ENCODE measurements at places on chromosomes 3 and 15.

DNA sequence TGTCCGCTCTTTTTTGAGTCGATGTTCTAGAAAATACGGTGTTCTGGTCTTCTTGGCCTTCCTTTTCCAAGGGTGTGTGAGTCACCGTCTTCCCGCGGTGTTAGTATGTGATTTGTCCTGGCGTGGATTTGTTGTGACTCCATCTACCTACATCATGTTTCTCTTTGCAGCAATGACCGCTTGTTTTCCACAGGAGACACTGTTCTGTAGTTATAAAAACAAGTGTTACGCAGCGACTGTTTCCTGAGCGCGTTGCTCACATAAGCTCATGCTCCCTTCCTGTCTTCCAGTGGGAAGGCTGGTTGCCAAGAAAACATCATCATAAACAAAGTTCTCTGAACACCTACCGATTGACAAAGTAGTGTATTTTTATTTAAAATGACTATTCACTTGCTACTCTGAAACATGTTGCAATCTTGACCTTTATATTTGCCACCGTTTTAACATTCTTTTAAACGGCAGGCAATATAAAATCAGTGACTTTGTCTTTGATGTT lies 19.0 kb downstream of the USP13 start:
- peak; percentile 69 for DNase-seq

DNA sequence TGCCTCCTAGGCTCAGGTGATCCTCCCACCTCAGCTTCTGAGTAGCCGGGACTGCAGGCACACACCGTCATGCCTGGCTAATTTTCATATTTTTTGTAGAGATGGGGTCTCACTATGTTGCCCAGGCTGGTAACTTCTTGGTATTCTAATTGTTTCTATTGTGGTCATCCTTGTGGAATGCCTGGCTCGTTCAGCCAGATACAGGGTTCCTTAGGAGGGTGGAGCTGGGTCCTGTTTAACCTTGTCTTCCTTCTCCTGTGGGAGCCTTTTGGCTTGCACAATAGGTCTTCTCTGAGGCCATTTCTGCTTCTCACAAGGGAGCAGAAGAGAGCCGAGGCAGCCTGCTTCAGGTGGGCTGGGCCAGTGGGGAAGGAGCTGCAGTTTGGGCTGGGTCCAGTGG lies 15.7 kb downstream of the PLEKHO2 start:
- no peak for DNase-seq

GRCh38 chr15:91252322-91252721 lies 152.3 kb downstream of the SV2B start:
- DNase-seq: no peak

- peak; percentile 53 for DNase-seq
Observed at GRCh38 chr3:45841420-45841756, 531 bp downstream of the LZTFL1 start.

- no peak for DNase-seq
Observed at GRCh38 chr3:120090422-120090821, 3.8 kb downstream of the GSK3B start.

- DNase-seq: no peak
Observed at GRCh38 chr3:20326541-20326940, 140.5 kb upstream of the SGO1 start.

- no peak for DNase-seq
Observed at GRCh38 chr3:112651071-112651470, 10.1 kb upstream of the CCDC80 start.

DNA sequence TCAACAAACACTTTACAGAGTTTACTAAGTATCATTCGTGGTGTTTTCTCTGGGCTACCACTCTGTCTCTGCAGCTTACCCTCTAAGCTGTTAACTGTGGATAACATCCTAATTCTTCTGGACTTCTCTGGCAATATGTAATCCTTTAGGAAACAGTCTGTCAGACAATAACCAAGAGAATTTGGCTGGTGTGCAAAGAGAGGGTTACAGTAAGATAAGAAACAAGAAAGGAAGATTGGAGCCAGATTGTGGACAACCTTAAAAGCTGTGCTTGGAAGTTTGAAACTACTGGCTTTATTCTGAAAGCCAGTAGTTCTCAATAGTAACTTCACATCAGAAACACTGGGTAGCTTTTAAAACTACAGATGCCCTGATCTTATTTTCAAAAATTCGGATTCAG lies 778 bp downstream of the ARL6 start:
- peak; percentile 1 for DNase-seq

- DNase-seq: no peak
Observed at GRCh38 chr3:160009525-160009924, 20.9 kb downstream of the IL12A start.

DNA sequence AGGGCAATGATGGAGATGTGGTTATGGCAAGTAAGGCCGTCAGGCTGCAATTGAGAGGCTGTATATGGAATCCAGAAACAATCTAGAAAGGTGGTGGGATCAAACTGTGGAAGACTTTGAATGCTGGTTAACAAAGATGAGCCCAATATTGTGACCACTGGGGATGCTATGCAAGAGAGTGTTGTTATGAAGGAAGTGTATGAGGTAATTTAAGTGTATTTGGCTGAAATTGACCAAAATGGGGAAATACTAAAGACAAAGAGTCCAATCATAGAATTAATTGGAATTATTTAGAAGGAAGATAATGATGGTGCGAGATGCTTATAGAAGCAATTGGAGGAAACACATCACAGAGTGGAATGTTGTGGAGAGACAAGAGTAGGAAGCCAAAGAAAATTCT lies 24.5 kb downstream of the BTLA start:
- no peak for DNase-seq

DNA sequence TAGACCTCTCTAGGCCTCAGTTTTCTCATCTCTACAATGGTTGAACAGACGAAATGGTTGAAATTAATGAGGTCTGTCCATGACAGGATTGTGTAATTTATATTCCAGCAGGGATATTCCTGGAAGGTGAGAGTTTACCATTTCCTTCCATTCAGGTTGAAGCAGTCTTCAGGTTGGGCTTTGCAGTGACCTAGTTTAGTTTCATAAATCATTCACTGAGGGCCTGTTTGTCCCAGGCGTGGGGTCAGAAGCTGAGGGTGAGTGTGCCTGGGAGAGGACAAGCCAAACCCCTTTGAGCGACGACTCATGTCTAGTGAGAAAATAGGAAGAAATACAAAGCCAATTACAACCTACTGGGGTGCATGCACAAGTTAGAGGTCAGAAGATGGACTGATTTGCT lies 57.2 kb upstream of the CACNA2D3 start:
- no peak for DNase-seq

All from stomach (tissue), 19 donors.